ENCODE measurements at places on chromosomes 2 and 18.

- DNase-seq, result no peak
Measured at GRCh38 chr18:34444622-34445021, 219.9 kb upstream of the NOL4 start.

DNA sequence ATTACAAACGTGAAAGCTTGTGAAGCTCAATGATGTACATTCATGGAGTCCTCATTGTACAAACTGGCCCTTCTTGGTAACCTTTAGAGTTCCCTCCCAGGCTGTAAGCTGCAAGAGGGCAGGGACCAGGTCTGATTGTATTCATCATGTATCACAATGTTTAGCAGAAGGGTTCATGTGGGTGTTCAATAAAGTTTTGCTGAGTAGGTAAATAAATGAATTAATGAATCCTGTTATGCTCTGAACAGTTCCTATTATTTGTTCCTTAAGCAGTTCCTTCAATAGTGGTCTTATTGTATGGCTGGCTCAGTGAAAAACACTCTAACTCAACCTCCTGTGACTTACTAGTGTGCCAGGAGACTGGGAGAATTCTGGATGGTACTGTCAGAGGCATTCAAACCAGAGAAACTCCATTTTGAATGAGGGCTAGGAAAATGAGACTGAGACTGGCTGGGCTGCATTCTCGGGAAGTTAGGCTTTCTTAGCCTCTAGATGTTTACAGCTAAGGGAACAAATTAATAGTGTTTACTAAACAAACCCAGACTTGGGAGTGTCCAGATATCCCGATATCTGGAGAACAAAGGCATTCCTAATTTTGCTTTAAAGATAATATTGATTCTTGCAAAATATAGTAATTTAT is 1.8 kb upstream of the ACVR1 start:
- no peak for DNase-seq

DNA sequence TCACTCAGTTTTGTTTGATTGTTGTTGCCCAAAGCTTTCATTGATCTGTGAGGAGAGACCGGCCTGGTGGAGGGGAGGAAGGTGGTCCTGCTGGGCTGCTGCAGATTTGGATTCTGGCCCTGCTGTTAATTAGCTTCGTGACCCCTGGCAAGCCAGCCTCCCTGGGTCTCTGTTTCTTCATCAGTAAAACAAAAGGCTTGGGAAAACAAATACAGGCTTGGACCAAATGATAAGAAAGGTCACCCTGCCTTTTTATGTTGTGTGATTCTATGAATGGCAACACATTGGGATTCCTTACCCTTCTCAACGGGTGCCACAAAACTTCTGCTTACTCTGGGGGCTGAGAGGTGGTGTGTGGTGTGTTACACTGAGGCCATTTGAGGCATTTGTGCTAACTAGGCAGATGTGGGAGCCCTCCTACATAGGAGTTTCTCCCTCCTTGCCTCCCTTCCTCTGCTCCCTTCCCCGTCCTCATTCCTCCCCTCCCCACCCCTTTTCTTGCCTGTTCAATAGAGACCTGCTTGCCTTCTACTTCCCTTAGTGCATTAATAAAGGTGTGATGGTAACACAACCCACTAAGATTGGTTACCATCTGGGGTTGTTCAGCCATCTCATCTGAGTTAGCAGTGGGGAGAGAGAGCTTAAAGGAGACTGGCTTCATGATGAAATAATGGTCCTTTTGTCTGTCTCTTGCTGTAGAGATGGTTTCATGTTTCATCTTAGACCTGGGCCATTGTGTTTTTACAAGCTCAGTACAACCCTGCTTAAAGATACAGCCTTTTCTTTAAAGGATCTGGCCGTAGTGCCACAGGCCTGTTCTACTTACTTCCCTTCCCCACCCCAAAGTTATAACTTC is 96.2 kb downstream of the TANC1 start:
- peak; percentile 9 for DNase-seq

GRCh38 chr2:15174567-15174966 is 386.6 kb downstream of the NBAS start:
- no peak for DNase-seq

- DNase-seq, result no peak
Measured at GRCh38 chr2:212882626-212883025, 268.8 kb downstream of the IKZF2 start.

- DNase-seq, result no peak
Measured at GRCh38 chr2:71358931-71359671, 27.5 kb downstream of the ZNF638 start.

DNA sequence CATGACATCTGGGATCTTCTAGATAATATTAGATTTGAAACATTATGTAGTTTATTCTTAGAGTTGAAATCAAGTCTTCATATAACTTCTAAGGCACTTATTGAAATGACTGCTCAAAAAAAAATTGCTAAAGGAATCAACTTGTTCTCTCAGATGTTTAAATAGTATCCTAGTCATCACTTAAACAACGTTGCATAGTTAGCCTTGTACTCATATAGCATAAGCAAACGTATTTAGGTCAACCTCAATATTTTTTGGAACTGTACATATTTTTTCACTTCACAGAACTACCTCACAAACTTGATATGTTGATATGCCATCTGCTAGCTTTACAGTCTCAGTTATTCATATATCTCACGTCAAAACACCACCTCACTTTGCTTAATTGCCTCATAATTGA is 47.1 kb upstream of the CREB1 start:
- no peak for DNase-seq

DNA sequence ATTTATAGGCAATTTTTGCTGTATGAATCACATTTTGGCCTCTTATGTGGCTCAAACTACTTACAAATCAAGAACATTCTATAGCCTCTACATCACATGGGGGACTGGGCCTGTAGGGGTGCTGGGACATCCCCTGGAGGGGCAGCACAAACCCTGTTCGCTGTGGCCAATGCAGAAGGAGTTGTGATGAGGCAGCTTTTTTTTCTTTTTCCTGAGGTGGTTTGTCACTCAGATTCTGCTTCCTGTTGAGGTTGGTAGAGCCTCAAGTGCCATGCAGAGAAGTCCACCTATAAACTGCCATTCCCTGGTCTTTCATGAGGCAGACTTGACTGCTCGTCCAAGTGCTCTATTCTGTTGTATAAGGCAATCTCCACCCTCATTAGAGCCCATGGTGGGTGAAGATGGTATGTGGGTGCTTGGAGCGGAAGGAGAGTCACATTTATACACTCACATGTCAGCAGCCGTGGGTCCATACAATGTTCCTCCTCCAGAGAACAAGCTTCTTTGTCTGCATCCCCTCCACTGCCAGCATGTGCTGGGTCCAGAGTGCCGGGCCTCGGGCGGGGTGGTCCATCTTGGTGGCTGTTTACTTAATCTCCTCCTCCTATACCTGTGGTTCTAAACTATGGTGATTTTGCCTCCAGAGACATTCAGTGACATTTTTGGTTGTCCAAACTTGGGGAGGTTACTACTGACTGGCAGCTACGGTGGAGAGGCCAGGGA is 120.3 kb downstream of the ACOXL start:
- DNase-seq, result no peak

DNA sequence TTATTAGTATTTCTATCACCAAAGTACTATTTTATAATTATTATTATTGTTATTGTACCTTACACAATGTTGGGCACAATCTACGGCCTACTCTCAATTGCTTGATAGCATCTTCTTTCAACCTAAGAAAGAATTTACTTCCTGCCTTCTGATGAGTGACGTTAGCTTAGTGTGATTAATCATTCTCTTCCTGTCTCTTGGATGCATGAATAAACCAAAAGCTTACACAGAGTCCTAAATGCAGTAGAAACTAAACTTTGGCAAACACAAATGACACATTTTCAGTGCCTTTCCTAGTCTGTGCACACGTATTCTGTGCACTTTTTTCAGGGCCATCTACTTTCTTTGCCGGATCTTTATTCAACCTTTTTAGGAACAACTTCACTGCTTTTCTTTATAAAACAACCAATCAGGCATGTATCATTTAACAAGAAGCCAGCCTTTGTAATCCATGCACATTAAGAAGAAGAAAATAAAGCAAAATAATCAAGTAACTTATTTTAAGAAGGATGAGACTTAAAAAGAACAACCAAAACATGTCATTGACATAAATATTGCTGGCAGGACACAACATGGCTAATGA is 19.1 kb downstream of the TRAK2 start:
- DNase-seq, result no peak

DNA sequence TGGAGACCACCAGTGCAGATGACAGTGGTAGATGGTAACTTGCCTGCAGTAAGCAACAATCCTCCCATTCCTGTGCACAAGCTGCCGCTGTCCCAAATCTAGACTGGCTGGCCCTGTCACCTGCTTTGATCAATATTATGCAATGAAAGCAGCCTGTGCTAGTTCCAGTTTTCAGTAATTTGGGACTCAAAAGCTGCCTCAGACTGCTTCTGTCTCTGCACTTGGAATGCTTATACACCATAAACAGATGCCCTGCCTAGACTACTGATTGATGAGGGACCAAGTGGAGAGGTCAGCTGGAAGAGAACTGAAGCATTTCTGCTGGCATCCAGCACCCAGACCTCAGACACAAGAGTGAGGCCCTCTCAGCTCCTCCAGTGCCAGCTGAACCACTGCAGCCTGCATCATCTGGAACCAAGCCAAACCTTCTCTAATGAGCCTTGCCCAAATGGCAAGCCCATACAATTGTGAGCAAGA is 24.9 kb downstream of the CCBE1 start:
- DNase-seq, result no peak

DNA sequence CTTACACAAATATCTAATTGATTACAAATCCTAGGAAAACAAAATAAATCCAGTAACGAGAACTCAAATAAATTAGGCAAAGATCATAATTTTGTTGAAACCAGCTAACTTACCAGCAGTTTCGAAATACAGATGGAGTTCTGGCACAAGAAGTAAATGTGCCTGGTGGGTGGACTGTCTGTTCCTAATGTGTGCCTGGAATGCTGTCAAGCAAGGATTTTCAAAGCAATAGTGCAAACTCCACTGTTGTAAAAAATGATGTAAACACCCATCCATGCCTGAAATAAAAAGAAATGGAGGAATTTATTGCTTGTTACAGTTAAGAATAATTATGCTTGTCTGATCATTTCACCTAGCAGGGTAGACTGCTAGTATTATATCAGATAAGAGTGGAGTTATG is 423.9 kb upstream of the MAP2 start:
- DNase-seq, result no peak

GRCh38 chr18:9380621-9381395 is 46.2 kb downstream of the TWSG1 start:
- DNase-seq, result peak; percentile 75

GRCh38 chr2:41936771-41937463 is 110.9 kb upstream of the PKDCC start:
- no peak for DNase-seq

- no peak for DNase-seq
Measured at GRCh38 chr2:96927405-96928171, 57.7 kb upstream of the SEMA4C start.

- DNase-seq, result peak; percentile 59
Measured at GRCh38 chr2:106575955-106576354, 88.8 kb downstream of the CD8B2 start.

GRCh38 chr2:234620018-234620417 is 123.1 kb upstream of the ARL4C start:
- DNase-seq, result no peak

GRCh38 chr2:98470851-98471255 is 26.2 kb downstream of the INPP4A start:
- DNase-seq, result no peak

GRCh38 chr2:231727621-231728020 is 19.3 kb downstream of the PTMA start:
- DNase-seq, result peak; percentile 89

GRCh38 chr2:202450785-202451184 is 74.7 kb downstream of the BMPR2 start:
- no peak for DNase-seq

DNA sequence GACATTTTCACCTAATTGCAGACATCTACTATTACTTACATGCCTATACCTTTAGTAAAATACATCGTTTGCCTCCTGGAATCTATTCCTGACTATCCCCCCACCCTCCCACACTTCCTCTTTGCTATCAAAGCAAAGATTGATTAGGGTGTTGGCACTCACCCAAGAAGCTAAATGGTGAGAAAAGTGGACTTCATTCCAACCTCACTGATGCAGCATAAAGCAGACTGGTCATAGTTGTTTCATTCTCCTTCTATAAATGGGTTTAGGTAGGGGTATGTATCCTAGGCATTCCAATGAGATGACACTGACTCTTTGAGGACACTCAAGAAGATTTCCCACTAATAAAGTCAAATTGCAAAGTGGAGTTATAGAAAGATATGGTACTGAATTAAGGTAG is 97.4 kb downstream of the LRP1B start:
- no peak for DNase-seq

Data from NCI-H82 (cell line).